ENCODE measurements at places on chromosomes 5 and 9.

DNA sequence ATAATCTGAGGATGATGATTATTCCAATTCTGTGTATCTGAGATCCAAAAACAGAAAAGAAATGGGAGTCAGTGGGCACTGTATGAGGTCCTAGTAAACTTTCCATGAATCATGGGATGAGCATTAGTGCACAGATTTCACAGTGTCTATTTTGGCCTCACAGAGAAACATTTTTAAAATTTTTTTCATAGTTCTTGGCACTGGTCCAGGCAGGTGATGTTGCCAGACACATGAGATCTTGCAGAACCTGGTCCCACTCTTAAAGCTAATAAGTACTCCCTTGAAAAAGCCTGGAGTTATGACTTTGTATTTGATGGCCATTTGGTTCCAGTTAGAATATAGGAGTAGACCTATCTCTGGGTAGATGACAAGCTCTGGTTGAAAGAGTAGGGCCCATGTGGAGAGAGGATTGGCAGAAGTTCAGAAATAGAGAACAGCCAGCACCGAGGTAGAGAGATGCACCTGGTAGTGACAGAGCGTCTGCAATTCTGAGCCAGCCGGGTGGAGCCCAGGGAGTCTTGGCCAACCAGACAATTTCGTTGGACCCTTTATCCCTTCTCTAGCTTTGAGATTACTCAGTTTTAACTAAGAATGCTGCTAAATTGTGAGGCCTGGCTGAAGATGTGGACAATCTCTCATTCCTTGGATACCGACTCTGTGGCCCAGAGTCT is 6.3 kb upstream of the TNFSF15 start:
- DNase-seq: no peak

DNA sequence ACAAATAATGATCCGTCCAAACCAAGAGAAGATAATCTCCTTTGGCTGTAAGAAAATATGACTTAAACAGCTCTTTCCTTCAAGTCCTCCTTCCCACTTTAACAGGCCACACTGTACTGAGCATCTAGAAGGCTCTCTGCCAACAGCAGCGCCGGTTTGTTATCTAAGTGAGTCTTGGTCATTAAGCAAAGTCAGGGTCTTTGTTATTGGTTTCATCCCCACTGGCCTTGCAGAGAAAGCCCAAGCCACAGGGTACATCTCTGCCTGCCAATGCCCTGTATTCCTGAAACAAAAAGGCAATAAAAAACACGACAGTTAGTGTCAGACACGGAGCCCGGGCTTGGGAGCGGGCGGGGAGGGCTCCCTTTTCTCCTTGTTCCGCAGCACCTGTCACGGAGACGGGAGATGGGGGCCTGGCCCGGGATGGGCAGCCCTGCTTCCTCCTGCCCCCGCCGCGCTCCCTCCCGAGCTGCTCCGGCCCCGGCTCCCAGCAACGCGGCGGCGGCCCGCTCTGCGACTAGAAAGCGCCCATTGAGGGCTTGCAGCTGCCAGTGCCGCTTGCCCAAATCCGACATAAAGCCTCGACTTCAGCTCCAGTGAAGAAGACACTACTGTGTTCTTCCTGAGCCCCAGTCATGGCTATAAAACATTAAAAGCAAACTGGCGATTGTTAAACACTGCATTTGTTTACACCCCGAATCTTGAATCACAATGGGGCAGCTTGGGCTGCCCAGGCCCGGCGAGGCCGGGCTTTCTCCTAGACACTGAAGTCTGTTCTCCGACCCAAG is 28.1 kb upstream of the PIK3R1 start:
- DNase-seq: no peak

- DNase-seq: no peak
These were observed 28.4 kb downstream of the ABO start for GRCh38 chr9:133246562-133246961.

DNA sequence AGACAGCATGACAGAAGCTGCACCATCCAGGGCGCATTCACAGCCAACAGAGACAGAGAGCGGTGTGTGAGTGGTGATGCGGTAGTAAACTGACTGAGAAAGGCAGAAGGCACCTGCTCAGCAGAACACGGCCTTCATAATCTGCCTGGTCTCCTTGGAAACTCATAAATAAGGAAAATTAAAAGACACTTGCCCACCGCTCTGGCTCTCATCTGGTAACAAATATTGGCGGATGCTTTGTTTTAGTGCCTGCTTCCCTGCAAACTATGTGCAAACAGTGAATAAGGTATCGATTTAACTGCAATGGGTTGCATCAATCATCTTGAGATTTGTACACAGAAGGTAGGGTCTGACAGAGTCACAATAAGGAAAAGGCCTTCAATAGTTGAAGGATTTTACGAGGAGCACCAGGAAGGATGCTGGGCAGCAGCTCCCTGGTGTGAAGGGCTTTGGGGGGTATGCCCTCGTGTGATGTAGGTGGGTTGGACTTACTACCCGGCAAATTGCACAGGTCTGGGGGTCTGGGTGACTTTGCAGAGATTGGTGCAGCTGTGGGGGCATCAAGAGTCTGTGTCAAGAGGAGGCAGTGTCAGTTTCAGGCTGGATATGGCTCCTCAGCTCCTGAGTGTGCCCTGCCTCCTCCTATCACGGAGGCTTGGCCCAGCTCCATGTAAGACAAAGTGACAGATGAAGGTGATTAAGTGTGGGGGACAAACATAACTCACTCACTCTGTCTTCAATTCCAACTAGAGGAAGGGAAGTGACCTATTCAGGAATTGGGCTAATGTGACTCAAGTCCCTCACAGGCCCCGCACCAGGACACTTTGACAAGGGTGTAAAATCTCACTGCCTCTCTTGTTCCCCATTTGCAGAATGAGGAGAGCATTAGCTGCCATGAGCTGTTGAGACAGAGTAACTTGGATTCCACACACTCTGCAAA is 166.7 kb downstream of the ICE1 start:
- DNase-seq: no peak

- no peak for DNase-seq
These were observed 23.0 kb downstream of the NREP start for GRCh38 chr5:111734013-111734412.

GRCh38 chr5:140169410-140169809 is 5.6 kb upstream of the CYSTM1 start:
- no peak for DNase-seq

GRCh38 chr5:102627315-102627714 is 127.8 kb upstream of the PAM start:
- DNase-seq: no peak

GRCh38 chr5:76681287-76681686 is 34.6 kb upstream of the F2R start:
- no peak for DNase-seq

DNA sequence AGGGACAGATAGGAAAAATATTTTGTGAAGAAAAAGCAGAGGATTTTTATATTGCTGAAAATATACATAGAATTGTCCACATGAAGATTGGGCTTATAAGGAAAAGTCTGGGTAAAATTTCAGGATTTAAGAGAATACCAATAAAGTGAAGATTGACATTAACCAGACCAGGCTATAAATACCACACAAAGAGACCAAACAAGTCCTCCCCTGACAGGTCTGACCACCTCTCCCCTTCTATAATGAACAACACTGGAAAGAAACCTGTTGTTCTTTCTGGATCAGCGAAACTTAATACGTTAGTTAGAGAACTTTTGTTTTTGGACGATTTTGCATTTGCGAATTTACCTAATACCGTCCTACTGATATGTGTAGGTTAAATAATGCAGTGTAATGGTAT is 138.3 kb downstream of the ISL1 start:
- DNase-seq: no peak

GRCh38 chr5:149873896-149874295 is 70.7 kb downstream of the PDE6A start:
- DNase-seq: no peak

GRCh38 chr5:1472964-1473628 is 27.9 kb upstream of the SLC6A3 start:
- no peak for DNase-seq

- no peak for DNase-seq
These were observed 101.3 kb downstream of the RASEF start for GRCh38 chr9:82961504-82962125.

- DNase-seq: no peak
These were observed 37.1 kb downstream of the GLIS3 start for GRCh38 chr9:4262735-4263141.

DNA sequence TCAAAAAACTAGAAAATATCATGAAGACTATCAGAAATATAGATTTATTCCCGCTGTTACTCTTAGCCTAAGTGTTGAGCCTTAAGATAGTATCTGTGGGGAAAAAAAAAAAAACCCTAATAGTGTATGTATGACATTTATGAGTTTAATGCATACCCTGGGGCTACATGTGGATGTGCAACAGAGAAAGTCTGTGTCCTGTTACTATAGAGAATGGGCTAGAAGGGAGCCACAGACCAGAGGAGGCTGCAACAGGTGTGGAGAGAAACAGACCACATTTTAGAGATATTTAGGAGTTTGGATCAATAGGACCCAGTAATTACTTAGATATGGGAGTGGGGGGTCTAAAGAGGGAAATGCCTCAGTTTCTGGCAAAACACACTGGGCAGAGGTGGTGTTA is 15.4 kb downstream of the RNF130 start:
- DNase-seq: no peak

DNA sequence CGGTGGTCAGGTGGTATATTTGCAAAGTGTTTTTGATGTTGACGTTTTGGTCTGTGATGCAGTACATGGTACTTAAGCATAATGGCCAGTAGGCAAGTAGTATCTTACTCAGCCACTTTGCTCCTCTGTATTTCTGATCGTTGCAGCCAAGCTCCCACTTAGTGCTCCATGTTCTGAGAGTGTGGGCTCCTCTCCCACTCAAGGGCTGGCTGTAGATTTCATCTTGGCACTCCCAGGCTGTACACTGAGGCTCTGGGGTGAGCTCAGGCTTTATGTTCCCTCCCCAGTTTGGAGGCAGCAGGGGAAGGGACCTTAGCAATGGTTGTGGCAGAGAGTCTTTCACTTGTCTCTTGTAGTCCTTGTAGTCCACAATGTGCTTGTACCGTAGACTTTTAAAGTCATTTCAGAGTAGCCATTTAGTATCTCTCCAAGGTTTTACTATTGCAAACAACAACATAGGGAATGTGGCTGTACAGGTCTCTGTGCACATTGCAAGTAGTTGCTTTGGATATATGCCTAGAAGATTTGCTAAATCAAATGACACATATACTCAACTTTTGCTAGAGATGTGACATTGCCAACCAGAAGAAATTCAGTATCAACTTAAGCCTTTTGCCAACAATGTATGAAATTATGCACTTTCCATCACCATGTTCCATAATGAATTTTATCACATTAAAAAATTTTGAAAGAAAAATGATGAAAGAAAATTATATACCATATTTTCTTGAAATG is 304.3 kb upstream of the CTNND2 start:
- no peak for DNase-seq

DNA sequence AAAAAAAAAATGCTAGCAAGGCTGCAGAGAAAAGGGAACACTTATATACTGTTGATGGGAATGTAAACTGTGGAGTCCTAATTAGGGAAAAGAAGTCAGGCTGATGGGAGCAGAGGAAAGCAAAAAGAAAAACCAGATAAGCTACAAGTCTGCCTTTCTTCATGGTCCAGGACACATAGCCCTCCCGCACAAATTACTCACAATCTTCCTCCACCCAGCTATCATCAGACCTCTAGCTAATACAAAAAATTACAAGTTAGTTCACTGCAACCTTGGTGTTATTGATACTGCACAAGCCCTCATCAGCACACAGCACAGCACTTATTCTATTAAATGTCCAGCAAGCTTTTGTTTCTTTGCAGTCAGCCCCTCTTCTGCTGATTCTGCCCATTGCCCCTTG is 186.0 kb upstream of the ADRA1B start:
- no peak for DNase-seq

DNA sequence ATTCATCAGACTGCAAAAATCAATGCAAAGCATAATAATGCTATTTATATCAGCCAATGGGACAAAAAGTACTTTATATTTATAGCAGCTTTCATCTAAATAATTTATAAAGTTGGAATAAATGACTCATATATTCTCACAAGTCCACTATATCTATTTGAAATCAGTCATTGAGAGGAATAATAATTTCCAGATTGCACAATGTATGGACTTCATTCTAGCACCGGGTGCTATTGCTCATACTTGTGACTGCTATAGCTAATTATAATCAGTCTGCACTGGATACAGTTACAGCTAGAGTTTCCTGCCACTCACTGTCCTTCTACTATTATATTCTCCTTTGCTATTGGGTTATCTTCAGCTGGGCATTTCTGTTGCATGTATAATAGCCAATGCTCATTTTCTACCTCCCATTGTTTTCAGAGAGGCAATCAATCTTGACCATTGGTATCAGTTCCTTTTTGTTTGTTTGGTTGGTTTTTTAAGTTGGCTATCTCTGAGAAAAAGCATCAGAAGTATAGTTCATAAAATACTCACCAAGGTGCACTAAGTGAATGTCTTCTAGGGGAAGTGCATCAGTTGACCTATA is 1.9 kb downstream of the CDH18 start:
- no peak for DNase-seq
